ENCODE measurements at places on chromosomes 11 and 22.

DNA sequence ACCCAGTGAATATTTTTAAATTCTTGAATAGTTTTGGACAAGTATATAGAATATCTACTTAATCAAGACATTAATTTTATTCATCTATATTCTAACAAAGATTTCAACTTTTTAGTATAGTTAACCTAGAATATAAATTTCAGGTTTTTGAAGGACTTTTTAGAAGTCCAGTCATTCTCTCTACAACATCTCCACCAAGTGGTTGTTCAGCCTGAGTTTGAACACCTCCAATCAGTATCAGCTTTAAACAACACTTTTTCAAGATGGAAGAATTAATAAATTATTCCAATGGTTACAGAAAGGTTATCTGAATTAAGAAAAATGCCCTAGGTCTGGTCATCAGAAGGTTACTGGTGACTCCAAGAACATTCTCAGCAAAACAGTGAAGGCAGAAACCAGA is 31.8 kb downstream of the EIF3M start:
- no peak for DNase-seq

DNA sequence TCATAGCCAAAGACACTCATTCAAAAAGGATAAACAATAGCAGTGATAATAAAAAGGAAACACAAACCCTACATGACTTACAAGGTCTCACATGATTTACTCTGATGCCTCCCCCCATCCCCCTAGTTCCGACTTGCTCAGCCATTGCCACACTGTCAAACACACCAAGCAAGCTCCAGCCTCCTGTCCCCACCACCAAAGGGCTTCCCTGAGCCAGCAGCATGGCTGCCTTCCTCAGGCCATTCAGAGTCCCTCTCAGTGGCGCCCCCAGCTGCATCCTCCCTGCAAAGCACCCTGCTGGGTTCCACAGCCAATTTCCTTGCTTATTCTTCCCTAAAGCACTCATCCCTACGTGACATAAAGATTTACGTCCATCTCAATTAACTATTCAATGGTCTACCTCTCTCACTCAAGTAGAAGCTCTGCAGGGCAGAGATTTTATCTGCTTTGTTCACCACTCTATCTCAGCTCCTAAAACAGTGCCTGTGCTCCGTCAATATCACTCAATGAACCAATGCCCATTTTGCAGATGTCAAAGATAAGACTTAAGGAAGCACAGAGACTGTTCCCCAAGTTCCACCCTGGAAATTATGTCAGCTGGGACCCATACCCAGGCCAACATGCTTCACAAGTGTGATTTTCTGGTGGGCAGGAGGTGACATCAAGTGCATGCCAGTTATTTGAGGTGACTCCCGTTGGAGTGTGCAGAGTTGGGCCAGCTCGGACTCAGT is 106.9 kb downstream of the SYN3 start:
- no peak for DNase-seq

DNA sequence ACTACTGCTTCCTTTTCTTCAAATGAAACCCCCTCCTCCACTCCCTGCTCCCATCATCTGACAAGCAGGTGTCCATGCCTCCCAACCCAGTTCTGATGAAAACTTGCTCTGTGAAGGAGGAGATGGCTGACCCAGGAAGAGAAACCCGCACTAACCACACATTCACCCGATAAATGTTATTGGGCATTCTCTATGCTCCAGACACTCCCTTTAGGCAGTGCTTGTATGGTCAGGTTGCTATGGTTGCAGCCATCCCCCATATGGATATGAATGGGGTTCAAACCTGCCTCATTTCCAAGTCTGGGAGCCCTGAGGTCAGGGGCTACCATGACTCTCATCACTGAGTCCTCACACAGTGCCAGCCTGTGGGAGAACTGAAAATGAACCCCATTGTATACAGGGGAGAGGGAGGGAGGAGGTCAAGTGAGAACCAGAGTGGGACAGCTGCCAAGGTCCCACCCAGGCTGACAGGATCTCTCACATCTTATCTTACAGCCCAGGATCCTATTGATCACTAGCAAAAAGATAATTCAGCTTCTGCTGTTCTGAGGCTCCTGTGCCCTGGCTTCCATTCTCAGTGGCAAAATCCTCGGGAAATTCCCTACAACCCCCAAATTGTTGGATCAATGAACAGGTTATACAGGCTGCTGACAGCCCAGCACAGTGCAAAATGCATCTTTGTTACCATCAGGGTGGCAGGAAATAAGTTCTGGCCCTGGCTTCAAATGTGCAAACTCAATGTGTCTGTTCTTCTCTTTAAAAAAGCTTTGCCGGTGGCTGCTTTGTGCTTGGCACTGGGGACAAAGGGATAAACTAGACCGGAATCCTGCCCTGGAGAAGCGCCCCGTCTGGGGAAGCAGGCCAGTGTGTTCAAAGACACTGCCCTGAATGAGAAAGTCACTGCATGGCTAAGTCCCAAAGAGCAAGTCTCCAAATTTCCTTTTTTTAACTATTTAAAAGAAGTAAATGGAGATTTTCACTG is 22.7 kb upstream of the ACER3 start:
- DNase-seq: no peak

- DNase-seq: no peak
Measured at GRCh38 chr11:107659310-107659709, 52.5 kb downstream of the SLN start.

GRCh38 chr11:132445859-132446291 is 1075.5 kb downstream of the NTM start:
- DNase-seq: peak; percentile 33

- no peak for DNase-seq
Measured at GRCh38 chr11:68506908-68507307, 46.4 kb downstream of the PPP6R3 start.

- peak; percentile 5 for DNase-seq
Measured at GRCh38 chr11:10208131-10208575, 85.9 kb downstream of the SBF2 start.

DNA sequence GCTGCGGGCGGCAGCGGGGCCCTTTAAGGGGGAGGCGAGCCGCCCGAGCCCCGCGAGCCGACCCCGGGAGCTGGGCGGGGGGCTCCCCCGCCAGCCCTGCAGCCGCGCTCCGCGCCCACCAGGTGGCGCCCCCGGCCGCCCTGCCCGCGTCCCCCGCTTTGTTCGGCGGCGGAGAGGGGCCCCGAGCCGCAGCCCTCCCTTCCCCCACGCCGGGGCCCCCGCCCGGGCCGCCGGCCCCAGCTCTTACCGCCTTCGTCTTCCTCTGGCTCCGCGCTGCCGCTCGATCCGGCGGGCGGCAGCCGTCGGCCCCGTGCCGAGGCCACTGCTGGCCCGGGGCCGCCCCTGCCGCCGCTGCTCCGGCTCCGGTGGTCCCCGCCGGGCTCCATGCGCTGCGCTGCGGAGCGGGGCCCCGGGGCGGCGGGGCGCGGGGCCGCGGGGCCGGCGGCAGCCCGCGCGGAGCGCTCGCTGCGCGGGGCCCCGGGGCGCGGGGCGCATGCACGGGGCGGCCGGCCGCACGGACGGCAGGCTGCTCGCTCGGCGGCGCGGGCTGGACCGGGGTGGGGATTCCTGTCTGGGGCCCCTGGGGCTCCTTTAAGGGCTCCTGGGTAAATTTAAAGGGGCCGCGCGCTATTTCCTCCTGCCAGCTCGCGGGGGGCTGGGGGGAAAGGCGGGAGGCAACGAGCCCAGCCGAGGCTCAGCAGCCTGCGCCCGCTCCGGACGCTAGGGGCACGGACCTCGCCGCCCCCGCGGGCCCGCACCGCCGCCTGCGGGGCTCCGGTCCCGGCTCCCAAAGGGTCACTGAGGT is at the start of gene ZFTA:
TSS of gene ZFTA (minus strand) at position 539 of the 805 bp plus-strand sequence. CDS start at position 386, 153 bp downstream.
- peak; percentile 28 for DNase-seq

DNA sequence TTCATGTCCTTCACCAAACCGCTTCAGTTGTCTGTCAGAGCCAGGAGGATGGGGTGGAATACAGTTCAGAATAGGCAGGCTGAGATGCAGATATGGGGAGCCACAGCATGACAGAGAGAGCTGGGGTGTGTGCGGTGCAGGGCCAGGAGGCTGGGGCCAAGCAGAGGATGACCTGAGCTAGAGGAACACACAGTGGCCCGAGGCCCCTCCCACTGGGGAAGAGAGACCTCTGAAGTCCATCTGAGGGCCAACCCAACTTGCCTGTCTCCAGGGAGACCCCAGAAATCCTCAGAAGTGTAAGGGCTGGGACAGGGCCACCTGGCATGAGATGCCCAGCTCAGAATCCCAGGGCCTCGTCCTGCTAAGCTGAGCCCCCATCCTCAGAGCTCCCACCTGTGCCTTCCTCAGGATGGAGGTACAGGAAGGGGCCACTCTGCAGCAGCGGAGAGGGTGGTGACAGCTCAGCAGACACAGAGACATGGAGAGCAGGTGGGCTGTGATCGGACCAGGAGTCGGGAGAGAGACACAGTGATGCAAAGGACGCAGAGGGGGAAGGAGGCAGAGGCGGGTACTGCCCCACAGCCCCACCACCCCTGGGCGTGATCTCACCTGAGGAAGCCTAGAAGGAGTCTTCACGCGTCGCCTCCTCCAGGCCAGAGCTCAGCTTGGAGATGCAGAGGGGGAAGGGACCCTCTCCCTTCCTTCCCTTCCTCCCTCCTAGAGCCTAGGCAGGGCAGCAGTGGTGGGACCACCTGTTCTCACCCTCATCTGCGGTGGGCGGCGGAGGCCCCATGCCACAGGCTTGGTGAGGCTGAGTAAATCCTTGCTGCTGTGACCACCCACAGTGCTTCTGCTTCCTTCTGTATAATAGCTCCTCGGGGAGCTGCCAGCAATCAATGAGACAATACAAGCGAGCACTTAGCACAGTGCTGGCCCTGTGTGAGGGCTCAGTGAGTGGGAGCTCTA is 9.1 kb upstream of the TUB start:
- DNase-seq: no peak

DNA sequence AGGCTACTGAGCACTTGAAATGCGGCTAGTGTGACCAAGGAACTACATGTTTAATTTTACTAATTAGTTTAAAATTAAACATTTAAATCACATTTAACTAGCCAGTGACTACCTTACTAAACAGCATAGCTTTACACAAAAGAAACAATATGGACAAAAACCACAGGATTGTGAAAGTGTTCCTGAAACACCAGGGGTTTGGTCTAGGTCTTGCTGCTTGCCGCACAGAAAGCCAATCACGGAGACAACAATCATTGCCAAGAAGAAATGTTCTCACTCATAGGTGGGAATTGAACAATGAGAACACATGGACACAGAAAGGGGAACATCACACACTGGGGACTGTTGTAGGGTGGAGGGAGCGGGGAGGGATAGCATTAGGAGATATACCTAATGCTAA is 309.5 kb downstream of the C11orf87 start:
- no peak for DNase-seq

GRCh38 chr11:86991341-86991740 is 36.1 kb upstream of the FZD4 start:
- peak; percentile 44 for DNase-seq

DNA sequence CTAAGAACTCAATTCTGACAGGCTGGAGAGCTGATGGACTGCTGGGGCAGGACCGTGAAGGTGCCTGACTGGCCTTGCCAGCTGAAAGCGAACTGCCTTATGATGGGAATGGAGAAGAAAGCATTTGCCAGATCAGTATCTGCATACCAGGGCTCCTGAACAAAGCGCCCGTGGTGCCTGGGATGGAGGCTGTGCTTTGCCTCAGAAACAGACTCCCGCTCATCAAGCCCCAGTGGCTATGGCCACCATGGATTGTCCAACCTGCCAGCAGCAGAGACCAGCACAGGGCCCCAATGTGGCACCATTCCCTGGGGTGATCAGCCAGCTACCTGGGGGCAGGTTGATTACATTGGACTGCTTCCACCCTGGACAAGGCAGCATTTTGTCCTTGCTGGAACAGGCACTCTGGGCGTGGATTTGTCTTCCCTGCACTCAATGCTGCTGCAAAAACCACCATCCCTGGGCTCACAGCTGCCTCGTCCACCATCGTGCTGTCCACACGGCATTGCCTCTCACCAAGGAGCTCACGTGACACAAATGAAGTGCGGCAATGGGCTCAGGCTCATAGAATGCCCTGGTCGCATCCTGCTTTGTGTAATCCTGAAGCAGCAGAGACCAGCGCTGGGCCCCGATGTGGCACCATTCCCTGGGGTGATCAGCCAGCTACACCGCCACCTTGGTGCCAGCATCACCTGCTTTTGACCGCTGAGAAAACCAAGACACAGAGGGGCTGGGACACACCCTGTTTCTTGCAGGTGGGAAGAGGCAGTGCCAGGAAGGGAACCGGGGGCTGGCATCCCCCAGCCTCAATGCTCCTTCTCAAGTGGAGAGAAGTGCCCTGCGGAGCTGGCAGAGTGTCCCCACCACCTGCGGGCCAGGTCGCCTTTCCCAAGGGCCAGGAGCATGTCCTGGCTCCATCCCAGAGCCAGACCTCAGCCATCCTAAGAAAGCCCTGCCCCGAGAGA is 1367.5 kb downstream of the BRD1 start:
- no peak for DNase-seq

DNA sequence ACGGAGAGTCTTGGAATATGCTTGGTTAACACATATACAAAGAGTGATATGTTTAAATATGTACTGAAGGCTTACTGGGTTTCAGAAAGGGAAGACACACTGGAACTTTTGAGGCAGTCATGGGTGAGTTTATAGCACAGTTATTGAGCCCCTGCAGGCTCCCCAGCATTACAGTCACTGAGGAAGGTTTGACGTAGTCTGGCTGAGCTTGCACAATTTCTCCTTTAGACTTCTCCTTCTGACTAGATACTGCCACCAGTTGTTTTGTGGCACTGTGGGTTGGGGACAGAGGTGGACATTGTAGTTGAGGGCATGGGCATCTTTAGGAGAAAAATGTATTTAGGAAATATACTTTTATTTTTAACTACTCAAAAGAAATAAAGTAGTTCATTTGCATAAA is 285.4 kb downstream of the C11orf87 start:
- no peak for DNase-seq

- no peak for DNase-seq
Measured at GRCh38 chr11:6474806-6475500, 1.2 kb upstream of the TRIM3 start.

DNA sequence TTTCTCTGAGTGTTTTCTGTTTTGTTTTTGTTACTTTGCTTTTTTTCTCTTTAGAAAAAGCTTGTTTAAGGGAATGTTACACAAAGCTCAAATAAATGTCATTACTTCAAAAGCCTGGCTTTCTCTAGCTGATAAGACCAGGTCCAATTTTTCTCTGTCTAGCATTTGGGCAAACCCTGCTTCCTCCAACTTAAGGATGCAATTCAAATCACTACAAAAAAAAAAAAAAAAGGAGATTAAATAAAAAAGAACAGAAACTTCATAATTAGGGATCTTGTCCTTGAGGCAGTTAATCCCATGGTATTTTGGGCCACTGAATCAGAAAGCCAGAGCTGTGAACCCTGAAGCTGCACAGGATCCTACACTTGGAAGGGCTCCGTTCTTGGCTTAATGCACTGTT is 480.8 kb upstream of the KIRREL3 start:
- DNase-seq: no peak

- DNase-seq: no peak
Measured at GRCh38 chr22:35882211-35883030, 146.2 kb downstream of the RBFOX2 start.

DNA sequence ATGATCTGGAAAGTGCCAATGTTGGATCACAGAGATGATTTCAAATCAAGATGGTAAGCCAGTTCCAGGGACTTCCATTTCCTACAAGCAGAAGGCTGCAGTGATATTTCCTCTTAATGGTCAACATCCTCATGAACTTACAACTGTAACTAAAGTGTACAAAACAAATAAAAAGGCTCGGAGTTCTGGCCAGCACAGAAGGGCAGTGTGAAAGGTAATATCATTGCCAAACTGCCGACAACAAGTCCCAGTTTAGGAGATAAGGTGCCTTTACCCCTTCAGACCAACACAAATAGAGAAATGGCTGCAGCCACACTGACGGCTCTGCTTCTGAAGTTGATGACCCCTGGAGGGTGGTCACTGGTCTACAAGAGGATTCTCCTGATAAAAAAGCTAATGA is 91.1 kb downstream of the ETS1 start:
- DNase-seq: no peak

GRCh38 chr22:37007651-37008050 is 11.6 kb downstream of the TST start:
- no peak for DNase-seq
